ENCODE measurements at places on chromosomes 3 and 15.
A peak's percentile ranks its signal among the peaks of the same experiment; 100 is the strongest.

DNA sequence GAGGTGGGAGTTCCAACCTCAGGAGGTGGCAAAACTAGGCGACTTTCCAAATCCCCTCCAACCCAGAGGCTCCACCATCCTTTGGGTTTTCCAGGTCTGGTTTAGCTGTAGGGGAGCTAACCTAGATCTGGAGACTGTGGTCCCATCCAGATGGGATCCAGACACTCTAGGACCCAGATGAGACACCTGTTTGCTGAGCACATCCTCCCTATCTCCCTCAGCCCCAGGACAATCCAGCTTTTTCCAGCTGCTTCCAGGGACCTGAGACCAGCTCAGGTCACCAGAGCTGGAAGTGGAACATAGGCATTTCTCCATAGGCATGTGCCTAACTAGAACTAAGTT, 18.2 kb downstream of the CRTAP start:
- no peak for DNase-seq

- DNase-seq, result peak; percentile 37
Observed at GRCh38 chr3:188558343-188559071, 404.6 kb downstream of the LPP start.

DNA sequence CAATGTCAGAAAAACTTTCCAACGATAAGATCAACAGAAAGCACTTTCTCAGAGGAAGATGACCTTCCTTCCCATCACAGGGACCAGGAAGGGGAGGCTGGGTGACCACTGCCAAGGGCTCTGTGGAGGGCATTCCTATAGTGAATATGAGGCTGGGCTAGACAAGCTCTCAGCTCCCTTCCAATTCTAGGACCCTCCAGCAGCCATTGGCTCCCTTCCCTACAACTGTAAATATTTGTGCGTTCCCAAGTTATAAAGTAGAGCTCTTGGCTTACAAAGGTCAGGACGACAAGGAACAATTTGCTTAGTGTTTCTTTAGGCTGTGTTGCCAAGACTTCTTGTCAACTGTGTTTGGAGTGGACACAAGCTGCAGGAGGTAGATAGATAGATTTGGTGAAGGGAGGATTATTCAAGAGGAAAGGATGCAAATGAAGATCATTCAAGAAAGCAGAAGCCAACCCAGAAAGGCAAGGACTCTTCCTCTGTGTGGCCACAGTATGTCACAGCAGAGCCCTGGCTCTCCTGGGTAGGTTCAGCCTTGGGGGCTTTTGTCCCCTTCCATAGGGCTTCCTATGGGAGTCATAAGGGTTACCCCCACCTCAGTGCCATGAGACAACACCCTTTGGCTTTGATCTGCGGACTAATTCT, 223.6 kb upstream of the TLE3 start:
- no peak for DNase-seq

DNA sequence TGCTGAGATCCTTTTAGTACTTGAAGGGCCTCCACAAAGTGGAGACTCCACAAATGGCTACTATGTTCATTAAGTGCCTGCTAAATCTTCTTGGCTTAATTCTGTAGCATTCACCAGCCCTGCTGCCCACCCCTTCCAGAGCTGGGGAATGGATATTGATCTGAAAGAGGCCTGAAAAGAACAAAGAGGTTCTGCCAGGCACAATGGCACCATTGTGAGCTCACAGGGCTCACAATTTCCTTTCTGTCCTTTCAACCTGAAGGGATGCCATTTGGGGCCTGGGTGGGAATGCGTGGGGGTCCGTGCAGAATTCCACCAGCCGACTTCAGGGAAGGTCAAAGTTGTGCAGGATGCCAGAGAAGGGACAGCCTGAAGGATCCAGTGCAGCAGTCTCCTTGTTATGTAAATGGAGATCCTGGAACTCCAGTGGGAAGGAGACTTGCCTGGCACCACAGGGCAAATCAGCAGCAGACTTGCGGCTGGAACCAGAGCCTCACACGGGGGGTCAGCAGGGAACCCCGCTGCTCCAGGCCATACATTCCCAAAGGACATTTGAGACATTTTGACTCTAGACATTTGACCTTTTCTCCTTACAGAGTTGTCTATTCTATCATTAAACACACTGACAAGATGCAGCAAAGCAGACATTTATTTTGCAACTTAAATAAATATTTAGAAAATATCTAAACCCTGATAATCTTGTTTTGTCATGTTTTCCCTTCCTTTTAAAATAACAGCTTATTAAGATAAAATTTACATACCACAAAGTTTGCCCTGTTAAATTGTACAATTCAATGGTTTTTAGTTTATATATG, 21.5 kb upstream of the MORF4L1 start:
- no peak for DNase-seq

GRCh38 chr3:59234884-59235633, 185.2 kb upstream of the CFAP20DC start:
- DNase-seq, result no peak

GRCh38 chr3:157573281-157573680, 70.1 kb upstream of the VEPH1 start:
- peak; percentile 48 for DNase-seq

DNA sequence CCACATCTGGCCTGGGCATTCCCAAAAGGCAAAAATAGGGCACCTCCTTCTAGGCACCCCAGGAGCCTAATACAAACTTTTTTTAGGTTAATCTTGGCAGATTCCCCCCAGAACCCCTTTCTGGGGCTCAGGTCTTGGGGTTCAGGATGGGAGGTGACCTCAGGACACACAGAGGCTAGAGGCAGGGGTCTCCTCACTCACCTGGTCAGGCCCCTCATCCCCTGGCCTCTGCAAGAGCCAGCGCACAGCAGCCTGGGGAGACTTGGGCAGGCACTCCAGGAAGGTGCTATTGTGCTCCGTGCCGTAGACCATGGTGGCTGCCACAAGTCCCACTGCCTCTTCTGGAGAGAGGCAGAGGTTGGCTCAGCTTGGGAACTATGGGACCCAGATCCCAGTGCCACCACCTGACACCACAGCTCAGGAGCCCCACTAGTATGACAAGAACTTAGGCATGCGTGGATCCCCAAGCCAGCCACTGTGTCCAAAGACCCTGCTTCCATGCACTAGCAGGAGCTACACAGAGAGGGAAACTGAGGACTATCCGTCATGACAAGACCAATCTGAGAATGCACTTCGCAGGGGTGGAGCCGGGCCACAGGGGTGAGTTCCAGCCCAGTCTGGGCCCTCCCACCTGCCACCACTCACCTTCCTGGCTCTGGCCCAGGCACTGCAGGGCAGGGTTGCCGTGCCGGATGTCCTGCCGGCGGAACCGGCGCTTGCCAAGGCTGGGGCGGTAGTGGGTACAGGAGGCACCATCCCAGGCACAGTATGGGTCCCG, 7.4 kb downstream of the SEMA3G start:
- no peak for DNase-seq

- no peak for DNase-seq
Observed at GRCh38 chr15:73839699-73840377, 33.5 kb upstream of the TBC1D21 start.

DNA sequence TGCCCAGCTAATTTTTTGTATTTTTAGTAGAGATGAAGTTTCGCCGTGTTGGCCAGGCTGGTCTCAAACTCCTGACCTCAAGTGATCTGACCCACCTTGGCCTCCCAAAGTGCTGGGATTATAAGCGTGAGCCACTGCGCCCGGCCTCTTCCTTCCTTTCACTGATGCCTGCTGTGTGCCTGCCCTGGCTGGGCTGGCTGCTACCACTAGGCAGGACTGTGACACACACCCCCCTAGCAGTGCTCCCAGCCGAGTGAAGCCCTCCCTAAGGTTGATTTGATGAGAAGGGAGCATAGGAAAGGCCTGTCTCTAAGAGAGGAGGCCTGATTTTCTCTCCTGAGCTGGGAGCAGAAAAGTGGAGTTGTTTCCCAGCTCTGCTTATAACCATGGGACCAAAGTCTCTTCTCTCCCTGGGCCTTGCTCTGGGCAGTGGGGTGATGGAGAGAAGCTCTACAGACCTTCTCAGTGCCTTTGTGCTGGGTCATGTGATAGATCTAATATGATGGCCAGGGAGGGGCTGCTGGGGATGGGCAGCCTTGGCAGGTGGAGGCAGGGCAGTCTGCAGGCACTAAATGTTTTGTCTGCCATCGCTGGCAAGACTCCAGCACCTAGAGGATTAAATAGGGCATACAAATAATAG, 20.1 kb upstream of the SFMBT1 start:
- no peak for DNase-seq

DNA sequence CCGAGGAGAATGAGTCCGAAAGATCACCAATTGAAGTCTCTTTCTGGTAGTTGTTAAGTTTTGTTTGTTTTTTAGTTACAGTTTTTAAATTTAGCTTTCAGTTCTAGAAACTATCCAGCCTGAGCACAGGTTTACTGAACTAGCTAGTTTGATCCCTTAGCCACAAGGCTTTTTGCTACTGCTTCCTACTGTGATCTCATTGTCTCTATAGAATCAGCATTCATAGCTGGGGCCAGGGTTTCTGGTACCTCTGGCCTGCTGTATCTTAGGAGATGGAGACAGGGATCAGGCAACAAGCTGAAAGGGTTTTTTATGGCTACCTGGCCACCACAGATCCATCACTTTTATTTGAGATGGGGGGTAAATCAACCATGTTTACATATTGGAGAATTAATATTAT, 37.0 kb downstream of the GOLM2 start:
- no peak for DNase-seq

GRCh38 chr3:12774619-12775018, 15.6 kb upstream of the TMEM40 start:
- DNase-seq, result no peak

DNA sequence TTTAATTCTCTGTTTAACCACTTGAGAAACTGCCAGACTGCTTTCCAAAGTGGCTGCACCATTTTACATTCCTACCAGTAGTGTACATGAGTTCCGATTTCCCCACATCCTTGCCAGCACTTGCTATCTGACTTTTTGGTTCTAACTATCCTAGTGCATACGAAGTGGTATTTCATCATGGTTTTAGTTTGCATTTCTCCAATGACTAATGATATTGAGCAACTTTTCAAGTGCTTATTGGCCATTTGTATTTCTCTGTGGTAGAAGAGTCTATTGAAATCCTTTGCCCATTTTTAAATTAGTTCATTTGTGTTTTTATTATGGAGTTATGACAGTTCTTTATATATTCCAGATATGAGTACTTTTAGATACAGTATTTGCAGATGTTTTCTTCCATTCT, 247.8 kb downstream of the GABRB3 start:
- no peak for DNase-seq

GRCh38 chr15:33112541-33113105, 81.9 kb downstream of the FMN1 start:
- no peak for DNase-seq

DNA sequence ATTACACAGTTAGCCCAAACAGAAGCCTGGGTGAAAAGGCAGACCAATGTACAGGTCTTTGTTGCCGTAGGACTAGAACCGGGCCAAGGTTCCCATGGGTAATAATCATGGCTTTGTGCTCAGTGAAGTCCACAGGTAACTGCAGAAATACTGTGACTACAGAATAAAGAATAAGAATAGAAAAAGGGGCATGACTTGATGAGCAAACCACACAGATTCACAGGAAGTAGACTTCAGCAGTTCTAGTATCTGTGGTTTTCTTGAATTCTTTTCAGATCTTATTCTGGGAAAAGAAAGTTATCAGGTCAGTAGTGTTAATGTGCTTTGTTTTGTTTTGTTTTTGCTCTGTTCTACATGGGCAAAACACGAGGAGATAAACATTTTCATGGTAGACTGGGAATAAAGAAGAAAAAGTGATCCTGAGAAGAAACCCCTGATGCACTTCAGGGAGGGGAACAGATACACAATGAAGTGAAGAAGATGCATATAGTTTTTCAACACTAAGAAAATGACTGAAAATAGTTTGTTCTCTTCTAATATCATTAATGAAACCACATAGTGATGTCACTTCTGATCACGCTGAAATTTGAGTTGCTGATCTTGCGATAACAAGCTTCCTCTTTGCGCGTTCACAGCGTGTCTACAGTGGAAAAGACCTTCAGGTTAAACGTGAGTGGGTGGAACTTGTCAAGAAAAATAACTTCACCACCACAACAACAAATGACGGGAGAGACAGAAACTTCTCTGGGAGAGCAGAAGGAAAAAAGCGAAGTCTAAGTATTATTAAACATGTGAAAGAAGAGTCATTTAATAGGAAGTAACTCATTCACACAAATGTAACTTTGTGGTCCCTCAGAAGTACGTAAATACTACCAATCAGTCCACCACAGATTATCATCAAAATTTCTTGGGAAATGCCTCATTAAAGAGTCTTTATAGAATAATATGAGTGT, 315.8 kb upstream of the SATB1 start:
- DNase-seq, result no peak

All from stromal cell of bone marrow (primary cell).